NCI-H82 (cell line): ENCODE measurements at places on chromosomes 6 and 20.

GRCh38 chr6:116424001-116424400, 37.2 kb upstream of the CALHM6 start:
- DNase-seq, result no peak

GRCh38 chr20:50596694-50597021, 86.5 kb downstream of the PTPN1 start:
- no peak for DNase-seq

GRCh38 chr20:24136659-24137246, 148.2 kb upstream of the GGTLC1 start:
- no peak for DNase-seq

- peak; percentile 10 for DNase-seq
Observed at GRCh38 chr6:128487055-128487454, 33.3 kb downstream of the PTPRK start.
